ENCODE measurements at places on chromosomes 1 and 21. TPM values are rescaled to one million over a fixed set of nuclear protein-coding genes. Genes with fewer than 3 reads are reported as not detected.

EPHA2 gene
- total RNA-seq, result not detected

MAP3K7CL gene
- 3.2 TPM for total RNA-seq

FOXD2 gene
- total RNA-seq, result 0.11 TPM

PGLYRP4 gene
- total RNA-seq, result not detected

DNA sequence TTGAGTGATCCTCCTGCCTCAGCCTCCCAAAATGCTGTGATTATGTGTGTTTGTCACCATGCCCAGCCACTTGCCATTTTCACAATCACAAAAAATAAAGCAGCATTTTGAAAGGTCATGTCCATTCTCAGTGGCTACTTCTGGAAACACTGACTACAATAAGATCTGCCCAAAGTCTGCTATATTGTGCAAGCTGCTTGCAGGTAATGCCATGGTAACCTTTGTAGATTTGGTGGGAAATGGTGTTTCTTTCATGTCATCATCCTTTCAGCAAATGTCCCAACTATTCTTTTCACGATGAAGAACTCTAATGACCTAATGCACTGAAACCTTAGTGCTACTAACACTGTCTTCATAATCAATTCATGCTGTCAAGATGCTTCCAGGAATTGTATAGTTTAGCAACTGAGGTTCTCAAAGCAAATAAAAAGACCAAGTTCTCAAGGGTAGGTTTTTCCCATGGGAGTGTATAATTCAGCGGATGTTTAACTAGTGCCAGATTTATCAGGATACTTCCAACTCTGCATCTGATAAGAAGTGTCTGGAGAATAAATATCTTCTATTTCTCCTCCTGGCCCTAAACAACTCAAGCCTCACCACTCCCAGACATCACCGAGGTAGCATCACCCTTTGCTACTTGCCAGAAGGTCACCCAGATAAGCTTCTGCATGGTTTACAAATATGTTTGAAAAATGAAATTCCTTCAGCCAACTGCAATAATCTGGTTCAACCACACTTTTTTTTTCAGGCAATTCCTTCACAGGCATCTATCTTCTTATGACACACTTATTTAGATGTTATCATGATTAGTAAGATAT lies 132.0 kb upstream of the ZC3H11B start:
- DNase-seq, result no peak
- no peak overlapping the region for H3K4me3 ChIP-seq
- no peaks in the 10 kb centered on the region for H3K4me1 ChIP-seq
- H3K27me3 ChIP-seq, result no peaks in the 10 kb centered on the region
- H3K36me3 ChIP-seq, result no peaks in the 10 kb centered on the region

GRCh38 chr1:12163210-12163609 lies 3.6 kb upstream of the TNFRSF1B start:
- H3K27ac ChIP-seq, result peak overlapping the region; percentile 95
- H3K4me3 ChIP-seq, result no peak overlapping the region
- no peaks in the 10 kb centered on the region for H3K27me3 ChIP-seq
- H3K36me3 ChIP-seq, result peaks cover 10% of the 10 kb centered on the region
- peaks cover 66% of the 10 kb centered on the region for H3K4me1 ChIP-seq

Measured in activated CD8-positive, alpha-beta T cell treated with anti-CD3 and anti-CD28 coated beads for 36 hours (primary cell).